Stimulated activated CD8-positive, alpha-beta memory T cell treated with anti-CD3 and anti-CD28 coated beads, Interleukin-4, amount 100 ng/mL, for 1 hour (primary cell): ENCODE measurements at places on chromosomes 1 and 21.

DNA sequence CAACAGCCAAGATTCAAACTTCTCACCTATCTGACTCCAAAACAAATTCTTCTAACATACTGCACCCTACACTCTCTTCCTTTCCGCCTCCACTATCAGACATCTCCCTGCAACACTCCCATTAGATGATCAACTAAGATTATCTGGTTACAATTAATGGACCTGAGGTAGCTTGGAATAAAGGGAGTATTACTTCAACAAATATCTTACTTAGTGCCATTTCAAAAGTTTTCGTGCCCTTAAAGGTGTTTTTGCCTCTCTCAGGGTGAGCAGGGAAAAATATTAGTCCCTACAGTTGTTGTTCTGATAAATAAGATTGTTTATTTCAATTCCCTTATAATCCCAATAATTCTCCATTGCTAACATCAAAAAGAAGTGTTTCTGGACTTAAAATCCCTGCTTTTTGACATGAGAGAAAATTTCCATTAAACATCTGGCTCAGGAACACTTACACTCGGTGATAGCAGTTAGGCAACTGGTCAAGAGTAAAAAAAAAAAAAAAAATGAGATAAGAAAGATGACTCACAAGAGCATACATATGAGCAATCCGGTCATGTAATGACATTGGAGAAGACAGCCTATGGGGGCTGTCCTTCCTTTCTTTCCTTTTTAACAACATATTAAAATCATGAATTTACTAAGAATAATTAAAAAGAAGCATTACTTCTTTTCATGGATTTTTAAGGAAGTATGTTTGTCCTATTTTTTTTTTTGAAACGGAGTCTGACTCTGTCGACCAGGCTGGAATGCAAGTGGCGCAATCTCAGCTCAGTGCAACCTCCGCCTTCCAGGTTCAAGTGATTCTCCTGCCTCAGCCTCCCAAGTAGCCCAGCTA is 7.6 kb downstream of the RSBN1 start:
- DNase-seq = no peak

GRCh38 chr21:37257511-37257966 is 9.6 kb downstream of the VPS26C start:
- no peak for DNase-seq

DNA sequence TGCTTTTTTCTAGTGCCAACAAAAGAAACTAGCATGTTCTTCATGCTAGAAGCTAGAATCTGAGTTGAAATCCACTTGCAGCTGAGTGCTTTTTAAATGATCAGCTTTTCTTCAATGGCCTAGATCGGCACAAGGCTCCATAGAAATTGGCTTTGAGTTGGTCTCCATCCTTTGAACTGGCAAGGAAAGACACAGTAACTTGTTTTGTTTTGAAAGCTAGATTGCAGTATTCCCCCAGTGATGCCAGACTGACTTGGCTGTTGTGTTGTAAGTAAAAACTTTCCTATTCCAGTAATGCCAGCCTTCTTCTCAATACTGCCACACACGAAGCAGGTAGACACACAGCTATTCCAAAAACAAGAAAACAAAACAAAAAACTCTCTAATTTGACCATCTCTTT is 139.1 kb downstream of the FMN2 start:
- no peak for DNase-seq

GRCh38 chr1:109959974-109960744 is 24.4 kb upstream of the AHCYL1 start:
- DNase-seq = no peak

GRCh38 chr21:42063191-42063570 is 7.9 kb upstream of the UMODL1 start:
- DNase-seq = no peak

DNA sequence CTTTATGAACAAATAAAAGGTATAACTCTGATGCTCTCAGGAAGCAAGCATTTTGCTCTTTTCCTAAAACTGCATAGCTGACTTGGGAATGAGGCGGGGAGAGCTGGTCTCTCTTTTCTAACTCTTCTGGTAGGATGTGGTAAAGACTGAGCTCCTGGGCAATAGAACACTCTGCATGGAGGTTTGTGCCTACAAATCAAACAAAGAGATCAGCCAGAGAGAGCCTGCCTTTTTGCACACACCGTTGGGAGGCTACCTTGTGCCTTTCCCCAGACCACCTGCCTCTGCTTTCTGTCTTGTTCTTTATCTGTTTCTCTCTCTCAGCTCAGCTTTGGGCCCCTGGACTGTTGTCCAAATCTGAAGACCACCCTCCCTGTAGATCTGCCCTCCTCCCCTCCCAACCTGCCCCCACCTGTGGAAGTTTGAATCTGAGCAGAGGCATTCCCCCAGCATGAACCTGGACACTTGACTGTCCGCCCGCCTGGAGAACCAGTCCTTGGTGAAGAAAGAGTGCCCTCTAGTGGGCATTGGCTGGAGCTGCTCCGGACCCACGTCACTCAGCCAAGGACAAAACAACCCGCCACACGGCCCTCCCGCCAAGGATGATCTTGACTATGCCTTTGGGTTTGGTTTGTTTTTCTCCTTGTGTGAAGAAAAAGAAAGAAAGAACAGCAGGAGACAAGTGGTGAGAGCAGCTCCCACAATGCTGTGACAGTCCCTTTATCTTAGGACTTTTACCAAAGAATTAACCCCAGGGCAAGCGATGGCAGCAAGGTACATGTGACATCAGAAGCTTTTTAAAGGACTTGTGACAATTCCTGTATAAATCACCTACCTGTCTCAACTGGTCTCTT is 228.2 kb downstream of the PBX1 start:
- no peak for DNase-seq

- DNase-seq = no peak
Observed at GRCh38 chr1:34149501-34149900, 15.5 kb downstream of the CSMD2 start.

- no peak for DNase-seq
Observed at GRCh38 chr1:206563367-206564207, 48.7 kb downstream of the EIF2D start.

- no peak for DNase-seq
Observed at GRCh38 chr1:178284058-178284457, 190.2 kb downstream of the RASAL2 start.

GRCh38 chr1:7366286-7366954 is 404.7 kb upstream of the VAMP3 start:
- no peak for DNase-seq

- DNase-seq = no peak
Observed at GRCh38 chr1:62989497-62989896, 205.6 kb downstream of the ATG4C start.

- no peak for DNase-seq
Observed at GRCh38 chr1:215137985-215138384, 55.4 kb downstream of the KCNK2 start.

GRCh38 chr1:153260585-153261280 is 1.2 kb downstream of the LORICRIN start:
- no peak for DNase-seq

DNA sequence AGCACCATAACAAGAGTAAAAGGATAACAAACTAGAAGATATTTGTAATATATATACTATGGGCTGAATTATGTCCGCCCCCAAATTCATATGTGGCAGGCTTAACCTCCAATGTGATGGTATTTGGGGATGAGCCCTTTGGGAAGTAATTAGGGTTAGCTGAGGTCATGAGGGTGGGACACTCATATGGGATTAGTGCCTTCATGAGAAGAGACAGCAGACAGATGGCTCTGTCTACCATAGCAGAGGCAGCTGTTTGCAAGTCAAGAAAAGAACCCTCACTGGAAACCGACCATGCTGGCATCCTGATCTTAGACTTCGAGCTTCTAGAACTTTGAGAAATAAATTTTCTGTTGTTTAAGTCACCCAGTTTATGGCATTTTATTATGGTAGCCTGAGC is 303.6 kb downstream of the LMO4 start:
- no peak for DNase-seq

GRCh38 chr1:95832370-95832769 is 598.4 kb downstream of the RWDD3 start:
- no peak for DNase-seq

DNA sequence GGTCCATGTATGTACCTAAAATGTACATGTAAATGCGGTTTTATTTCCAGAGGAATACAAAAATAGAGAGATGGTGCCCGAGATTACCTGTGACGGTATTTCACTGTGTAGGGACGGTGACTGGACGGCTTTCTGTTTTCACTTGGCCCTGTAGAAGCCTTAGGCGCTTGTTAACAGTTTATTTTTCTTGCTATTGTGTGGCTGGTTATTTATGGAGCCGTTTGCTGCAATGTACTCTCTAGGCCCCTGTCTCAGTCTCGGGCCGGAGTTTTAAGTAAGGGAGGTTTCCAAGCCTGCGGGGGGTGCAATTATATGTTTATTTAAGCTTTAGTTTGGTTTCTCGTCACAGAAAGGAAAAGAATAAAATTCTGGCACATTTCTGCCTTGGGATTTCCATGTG is 413 bp downstream of the EFCAB7 start:
- DNase-seq = no peak

DNA sequence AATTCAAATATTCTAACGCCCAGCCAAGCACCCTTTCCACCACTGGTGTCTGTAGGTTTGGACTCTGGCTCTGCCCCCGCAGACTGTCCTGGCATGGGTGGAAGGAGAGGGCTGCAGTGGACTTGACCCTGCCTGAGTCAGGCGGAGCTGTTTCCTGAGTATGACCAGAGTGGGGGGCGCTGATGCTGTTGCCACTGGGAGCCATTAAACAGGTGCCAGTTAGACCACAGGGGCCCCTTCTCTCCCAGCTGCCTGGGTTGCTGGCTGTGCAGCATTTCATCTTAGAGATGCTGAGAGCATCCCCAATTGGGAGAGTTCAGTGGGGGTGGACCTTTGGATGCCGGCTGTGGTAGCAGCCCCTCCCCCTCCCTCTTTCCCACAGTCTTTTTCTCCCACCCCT is 539.5 kb downstream of the MATN1 start:
- no peak for DNase-seq

DNA sequence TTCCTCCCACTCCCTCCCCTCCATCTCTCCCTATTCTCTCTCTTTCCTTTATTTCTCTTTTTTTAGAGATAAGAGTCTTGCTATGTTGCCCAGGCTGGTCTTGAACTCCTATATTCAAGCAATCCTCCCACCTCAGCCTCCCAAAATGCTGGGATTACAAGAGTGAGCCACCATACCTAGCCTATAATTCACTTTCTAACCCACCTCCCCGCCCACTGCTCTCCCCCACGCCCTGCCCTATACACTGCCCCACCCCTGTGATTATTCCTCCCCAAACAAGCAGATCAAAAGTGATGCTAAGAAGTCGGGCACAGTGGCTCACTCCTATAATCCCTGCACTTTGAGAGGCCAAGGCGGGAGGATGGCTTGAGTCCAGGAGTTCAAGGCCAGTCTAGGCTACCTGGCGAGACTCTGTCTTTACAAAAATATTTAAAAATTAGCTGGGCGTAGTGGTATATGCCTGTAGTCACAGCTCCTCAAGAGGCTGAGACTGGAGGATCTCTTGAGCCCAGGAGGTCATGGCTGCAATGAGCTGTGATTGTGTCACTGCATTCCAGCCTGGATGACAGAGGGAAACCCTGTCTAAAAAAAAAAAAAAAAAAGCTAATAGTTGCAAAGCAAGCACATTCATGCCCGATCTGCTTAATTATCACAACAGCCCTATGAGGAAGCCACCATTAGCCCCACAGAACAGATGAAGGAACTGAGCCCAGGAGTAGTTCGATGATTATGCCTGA is 12.8 kb upstream of the E2F2 start:
- DNase-seq = no peak

DNA sequence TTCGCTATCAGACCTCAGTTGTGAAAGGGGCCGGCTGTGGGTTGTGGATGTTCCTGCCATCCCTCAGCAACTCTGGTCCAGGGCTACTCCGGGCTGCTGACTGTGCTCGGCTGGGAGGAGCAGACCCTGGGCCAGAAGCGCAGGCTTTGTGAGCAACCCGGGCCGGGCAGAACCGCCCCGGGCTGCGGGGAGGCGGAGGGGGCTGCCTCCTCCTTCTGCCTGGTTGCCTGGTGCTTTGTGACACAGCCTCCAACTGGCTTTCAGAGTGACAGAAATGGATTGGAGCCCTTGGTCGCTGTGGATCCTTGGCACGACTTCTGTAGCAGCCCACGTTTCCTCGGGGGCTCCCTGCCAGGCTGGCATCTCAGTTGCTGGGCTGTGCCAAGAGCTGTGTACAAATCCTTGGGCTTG is 10.0 kb downstream of the DRAXIN start:
- DNase-seq = no peak

DNA sequence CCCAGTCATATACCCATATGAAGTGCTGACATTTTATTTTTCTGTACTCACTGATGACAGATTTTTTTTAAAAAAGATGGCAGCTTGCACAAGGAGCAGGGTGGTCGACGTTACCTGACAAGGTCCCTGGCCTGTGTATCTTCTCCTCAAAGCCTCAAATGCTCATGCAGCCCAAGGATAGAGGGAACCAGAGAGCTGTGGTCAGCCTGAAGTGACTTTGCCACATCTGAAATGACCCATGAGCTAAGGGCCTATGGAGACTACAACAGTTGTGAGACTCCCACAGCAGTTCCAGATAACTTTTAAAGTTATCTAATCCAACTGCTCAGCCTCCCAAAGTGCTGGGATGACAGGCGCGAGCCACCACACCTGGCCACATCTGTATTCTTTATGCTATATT is 131.1 kb downstream of the GLUL start:
- no peak for DNase-seq

DNA sequence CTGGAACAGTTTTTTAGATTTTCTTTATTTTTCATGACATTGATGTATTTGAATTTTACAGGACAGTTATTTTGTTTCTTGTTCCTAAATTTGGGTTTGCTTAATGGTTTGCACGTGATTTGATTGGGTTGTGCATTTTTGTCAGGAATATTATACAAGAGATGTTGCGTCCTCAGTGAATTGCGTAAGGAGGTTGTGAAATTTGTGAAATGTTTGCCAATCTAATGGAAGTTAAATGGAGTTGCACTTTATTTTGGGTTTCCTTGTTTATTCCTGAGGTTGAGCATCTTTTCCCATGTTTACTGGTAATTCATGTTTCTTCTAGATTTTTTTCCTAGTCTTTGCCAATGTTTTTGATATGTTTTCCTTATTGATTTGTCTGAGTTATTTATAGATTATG is 19.9 kb downstream of the ZNF648 start:
- no peak for DNase-seq

DNA sequence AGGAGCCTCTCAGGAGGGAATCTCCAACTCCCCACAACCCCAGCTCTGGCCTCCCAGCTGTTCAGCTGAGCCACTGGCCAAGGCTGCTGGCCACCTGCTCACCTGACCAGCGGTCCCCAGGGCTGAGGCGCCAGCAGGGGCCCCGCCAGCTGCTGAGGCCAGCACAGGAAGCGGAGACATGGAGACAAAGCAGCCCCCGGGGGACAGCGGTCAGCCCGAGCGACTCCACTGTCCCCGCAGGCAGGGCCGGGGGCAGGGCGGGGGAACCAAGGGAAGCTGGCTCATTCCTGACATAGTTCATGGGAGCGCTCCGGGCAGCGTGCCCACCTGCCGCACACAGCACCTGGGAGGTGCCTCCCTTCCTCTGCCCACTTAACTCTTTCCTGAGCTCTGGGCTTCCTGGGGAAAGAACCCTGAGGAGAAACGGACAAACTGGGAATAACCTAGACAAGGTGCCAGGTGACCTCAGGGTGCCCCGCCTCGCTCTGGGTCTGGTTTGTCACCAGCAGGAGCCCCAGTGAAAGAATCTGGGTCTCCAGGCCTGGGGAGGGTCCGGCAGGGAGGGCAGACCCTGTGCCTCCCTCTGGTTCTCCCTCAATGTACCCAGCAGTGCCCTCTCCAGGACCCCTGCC is 10.7 kb downstream of the EPHA2 start:
- no peak for DNase-seq
